ENCODE measurements at places on chromosomes 2 and 18.

GRCh38 chr18:10378688-10379420, 75.6 kb upstream of the APCDD1 start:
- DNase-seq, result no peak

DNA sequence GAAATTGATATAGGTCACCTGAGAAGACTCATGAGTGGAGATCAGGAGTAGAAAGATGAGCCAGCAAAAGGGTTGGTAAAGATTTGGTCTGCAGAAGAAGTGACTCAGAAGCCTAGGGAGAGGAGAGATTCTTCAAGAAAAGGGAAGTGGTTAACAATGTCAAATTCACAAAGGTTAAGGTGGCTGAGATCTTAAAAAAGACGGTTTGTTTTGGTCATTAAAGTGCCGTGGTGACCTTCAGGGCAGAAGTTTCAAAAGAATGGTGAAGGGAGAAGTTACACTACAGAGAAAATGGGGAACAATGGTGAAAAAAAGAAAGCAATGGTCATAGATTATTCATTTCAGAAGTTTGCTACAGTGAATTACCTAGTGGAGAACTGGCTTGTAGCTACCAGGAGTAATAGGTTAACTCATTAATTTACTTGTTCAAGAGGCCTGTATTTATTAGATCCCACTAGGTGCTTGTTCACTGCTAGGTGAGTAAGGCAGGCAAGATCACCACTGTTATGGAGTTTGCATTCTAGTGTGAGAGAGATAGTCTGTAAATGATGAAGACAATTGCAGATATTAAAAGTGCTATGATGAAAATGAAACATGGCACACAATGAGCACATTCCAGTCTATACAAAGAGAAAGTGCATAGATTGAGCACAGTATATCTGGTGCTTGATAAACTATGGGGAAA, 43.0 kb downstream of the FBXO48 start:
- DNase-seq, result no peak

- DNase-seq, result no peak
These were observed 61.7 kb upstream of the RALBP1 start for GRCh38 chr18:9413576-9413975.

GRCh38 chr2:176137252-176137580, 7.7 kb downstream of the HOXD8 start:
- no peak for DNase-seq

DNA sequence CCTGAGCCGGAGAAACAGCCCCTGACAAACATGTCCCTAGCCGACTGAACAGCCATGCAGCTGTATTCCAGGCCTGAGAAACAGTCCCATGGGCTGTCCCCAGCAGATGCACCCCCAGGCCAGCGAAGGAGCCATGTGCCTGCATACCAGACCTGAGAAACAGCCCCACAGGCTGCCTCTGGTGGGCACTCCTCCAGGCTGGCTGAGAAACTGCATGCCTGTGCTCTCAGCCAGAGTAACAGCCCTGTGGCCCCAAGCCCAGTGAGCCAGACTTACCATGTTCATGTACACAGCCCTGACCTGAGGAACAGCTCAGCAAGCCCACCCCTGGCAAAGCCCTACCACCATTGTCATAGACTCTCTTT, 24.8 kb downstream of the BOLL start:
- no peak for DNase-seq

GRCh38 chr18:76131738-76132137, 363.3 kb downstream of the ZNF516 start:
- no peak for DNase-seq

DNA sequence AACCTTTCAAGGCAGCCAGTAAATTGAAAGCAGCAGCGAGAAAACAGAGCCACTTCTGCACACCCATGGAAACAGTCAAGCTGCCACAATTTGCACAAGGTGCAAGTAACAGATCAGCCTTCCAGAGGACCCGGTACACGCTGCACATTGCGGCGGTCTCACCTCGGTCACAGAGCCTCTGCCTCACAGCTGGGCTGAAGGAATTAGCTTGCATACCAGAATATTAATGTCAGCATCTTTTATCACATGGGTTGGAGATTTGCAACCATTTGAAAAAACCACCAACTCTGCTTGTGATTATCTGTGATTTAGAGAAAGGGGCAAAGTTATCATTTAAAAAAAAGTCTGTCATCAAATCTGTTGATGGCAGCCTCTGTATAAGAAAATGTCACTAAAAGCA, 330.5 kb upstream of the TCF4 start:
- no peak for DNase-seq

All from activated T-cell treated with anti-CD3 and anti-CD28 coated beads for 1 hour (primary cell).